Activated CD4-positive, alpha-beta T cell treated with anti-CD3 and anti-CD28 coated beads, Interleukin-2, amount 50 U/mL, for 16 hours (primary cell): ENCODE measurements at places on chromosomes 11 and 22.

GRCh38 chr11:111851636-111852035, 19.7 kb downstream of the ALG9 start:
- DNase-seq, result no peak

DNA sequence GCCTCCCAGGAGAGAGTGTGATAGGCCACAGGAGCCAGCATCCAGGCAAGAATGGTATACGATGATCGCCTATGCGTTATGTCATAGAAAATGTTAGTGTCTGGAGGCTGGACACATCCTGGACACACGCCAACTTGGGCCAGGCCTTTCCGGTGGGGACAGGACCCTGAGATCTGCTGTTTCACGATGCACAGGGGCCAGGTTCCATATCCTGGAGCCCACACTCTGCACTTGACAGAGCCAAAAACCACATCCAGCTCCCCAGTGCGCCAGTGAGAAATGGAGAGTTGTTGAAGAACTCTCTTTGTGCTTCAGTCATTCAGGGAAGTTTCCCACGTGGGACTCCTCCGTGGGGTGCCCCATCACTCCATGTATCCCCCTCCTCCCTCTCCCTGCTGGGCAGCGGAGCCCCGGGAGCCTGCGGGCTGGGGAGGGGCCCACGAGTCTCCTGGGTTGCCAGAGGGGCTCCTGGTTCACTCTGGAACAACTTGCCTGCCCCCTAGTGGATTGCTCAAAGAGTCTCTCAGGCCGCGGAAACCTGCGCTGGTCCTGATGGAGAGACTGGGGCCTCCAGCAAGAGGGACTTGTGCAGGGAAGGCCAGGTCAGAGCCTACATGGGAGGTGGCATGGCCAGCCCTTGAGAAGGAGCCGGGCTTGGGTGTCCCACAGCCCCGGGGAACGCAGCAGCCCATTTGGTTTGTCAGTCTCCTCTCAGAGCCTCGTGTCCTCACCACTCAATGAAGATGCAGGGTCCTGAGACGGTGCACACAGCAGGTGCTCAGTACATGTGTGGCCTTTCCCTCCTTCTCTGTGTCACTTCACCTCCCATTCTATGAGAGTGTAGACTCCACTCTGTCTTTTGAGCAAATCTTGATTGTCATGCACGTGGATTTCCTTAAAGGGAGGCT, 10.2 kb upstream of the LRRC32 start:
- DNase-seq, result peak; percentile 72

GRCh38 chr11:118705111-118705741, 25.8 kb upstream of the TREH start:
- DNase-seq, result peak; percentile 23

- DNase-seq, result peak; percentile 44
Measured at GRCh38 chr22:22818861-22819855, 68.5 kb upstream of the IGLL5 start.

- DNase-seq, result no peak
Measured at GRCh38 chr11:130580372-130580771, 131.9 kb downstream of the ADAMTS15 start.
